ENCODE measurements at places on chromosomes 12 and 14. TPM values are rescaled to one million over a fixed set of nuclear protein-coding genes. Genes with fewer than 3 reads are reported as not detected.

POTEG gene
- not detected for total RNA-seq

CNIH1 gene
- 54.2 TPM for total RNA-seq

GAS2L3 gene
- 0.16 TPM for total RNA-seq

CLEC2A gene
- not detected for total RNA-seq

TMTC2 gene
- total RNA-seq = 5.4 TPM

P2RX2 gene
- not detected for total RNA-seq

DEPDC4 gene
- 0.92 TPM for total RNA-seq

A2M gene
- total RNA-seq = not detected

MMP14 gene
- total RNA-seq = 1.9 TPM

SLC25A47 gene
- total RNA-seq = not detected

SMCO2 gene
- total RNA-seq = not detected
